ENCODE measurements at places on chromosomes 12 and 14.
A peak's percentile ranks its signal among the peaks of the same experiment; 100 is the strongest.

- no peak for DNase-seq
Observed at GRCh38 chr14:26121181-26121580, 476.7 kb downstream of the NOVA1 start.

GRCh38 chr14:61183196-61183885 is 97.8 kb downstream of the TMEM30B start:
- DNase-seq, result no peak

DNA sequence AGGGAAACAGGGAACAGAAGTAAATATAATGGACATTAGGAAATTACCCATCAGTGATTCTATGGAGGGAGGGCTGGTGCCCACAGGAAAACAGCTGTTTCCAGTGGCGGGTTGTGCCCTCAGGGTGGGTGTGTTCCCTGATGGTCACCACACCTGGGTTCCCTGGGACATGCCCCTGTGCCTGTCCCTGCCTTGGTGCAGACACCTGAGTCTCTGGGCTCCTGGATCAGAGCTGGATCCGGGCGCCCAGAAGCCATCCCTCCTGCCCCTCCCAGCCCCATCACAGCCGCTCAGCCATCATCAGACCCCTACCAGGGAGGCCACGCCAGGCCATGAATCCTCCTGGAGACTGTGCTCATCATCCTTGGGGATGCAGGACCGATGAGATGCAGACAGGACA is 307.2 kb upstream of the SFSWAP start:
- no peak for DNase-seq

GRCh38 chr14:53226553-53226952 is 73.4 kb upstream of the DDHD1 start:
- DNase-seq, result no peak

- DNase-seq, result no peak
Observed at GRCh38 chr12:109475121-109475520, 2.0 kb downstream of the KCTD10 start.

DNA sequence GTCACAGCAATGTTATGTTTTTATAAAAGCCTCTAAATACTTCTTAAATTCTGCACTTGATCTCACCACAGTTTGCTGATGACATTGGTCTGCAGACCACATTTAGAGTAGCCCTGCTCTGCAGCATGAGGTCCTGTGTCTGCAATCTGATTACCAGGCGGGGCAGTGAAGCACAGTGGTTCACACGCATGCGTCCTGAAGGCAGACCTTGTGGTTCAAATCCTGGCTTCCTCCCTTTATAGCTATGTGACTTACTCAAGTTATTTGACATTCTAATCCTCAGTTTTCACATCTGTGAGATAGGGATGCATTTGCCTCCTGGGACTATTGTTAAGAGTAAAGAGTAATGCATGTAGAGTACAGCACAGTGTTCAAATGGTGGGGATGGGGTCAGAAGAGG is 50.3 kb downstream of the BMAL2 start:
- DNase-seq, result no peak

DNA sequence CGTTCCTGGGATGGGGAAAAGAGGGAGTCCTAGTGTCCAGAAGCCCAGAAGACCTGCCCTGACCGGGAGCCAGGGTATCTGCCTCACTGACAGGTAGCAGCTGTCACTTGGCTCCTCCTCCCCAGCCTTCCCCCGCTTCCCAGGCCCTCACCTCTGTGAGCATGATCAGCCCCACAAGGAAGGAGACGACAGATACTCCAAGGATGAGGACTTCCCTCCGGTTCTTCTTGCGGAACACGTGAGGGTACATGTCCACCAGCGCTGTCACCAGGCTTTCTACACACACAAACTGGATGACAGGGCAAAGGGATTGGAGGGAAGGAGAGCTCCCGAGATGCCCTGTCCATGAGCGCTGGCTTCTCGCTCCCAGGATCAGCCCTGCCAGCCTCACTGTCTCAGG is 9.9 kb upstream of the SLC6A12 start:
- no peak for DNase-seq

DNA sequence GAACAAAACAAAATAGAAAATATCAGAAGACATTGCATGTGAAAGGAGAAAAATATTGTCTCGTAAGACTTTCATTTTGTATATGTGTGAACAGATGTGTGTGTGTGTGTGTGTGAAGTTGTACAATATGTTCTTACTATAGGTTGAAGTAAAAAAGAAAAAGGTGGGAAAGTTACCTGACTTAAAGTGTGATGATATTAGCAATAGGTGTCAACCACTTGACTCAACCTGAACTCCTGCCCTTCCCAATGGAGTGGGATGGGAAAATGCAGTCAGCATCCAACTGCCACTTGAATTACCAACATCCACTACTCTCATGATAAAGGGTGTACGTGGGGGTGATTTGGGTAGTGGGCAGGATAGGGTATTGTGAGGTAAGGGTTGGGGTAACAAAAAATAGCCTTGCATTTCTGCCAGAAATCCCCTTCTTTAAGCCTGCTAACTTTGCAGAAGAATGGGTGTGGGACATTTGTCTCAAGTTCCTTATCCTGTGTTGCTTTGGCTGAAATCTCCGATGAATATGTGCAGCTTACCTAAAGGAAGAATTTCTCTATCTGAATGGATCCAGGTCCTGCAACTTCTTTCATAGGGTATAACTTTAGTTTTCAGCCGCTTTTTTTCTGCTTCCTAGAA is 181.6 kb downstream of the CHST11 start:
- DNase-seq, result no peak

DNA sequence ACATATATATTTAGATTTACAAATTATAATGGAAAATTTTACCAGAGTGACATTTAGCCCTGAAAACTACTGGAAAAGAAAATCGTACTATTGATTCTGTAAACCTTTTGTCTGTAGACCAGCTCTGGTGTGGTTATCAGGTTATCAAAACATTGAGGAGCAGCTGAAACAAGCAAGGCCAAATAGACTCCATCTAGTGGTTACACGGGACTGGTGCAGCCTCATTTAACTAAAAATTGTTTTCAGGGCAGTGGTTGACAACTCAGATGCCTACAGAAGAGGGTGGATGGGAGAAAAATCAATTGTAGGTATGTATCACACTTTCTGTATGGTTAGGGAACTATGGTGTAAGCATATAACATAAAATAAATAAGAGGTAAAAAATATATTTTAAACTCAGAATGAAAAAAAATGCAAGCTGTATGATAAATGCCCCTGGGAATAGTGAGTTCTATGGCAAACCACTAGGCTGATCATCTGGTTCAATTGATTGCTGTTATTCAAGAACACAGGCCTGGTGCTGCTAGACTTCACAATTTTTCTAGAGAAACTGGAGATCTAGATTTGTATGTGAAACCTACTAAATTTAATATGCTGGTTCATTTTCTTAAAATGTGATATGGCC is 51.2 kb downstream of the ACSS3 start:
- DNase-seq, result peak; percentile 39

GRCh38 chr12:96015672-96016071 is 19.5 kb upstream of the HAL start:
- no peak for DNase-seq

- DNase-seq, result no peak
Observed at GRCh38 chr14:60509438-60510253, 700 bp downstream of the SIX6 start.

DNA sequence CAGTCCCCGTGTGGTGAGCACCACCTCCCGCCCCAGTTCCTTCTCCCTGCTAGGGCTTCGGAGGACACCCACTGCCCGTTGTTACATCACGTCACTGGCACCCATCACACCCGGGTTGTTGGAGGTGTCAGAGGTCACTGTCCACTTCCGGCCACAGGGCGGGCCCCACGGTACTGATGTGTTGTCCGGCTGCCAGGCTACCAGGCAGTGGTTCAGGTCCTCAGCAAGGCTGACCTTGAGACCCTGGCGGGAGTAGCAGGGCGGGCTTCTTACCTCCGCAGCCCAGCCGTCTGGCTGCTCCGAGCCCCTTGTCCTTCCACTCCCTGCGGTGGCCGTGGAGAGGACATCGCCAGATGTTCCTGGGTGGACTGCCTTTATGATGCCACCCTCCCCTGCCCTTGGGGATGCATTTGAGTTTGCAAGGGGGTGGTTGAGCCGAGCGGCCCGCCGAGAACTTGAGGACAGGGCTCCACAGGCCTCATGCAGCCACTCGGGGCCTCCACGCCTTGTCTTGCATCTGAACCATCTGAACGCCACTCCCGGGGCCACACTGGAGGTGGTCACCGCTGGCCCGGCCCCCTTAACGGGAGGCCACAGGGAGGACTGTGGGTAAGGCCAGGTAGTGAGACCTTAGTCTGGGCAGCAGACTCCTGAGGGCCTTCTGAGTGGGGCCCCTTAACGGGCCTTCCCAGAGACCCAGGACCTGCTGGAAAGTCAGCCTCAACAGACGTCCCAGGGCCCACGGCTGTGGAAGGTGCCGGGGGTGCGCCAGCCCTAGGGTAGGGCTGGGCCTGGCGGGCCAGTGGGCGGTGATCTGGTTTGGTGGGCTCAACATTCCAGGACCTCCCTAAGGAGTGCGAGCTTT is 27.1 kb upstream of the PLD4 start:
- no peak for DNase-seq

DNA sequence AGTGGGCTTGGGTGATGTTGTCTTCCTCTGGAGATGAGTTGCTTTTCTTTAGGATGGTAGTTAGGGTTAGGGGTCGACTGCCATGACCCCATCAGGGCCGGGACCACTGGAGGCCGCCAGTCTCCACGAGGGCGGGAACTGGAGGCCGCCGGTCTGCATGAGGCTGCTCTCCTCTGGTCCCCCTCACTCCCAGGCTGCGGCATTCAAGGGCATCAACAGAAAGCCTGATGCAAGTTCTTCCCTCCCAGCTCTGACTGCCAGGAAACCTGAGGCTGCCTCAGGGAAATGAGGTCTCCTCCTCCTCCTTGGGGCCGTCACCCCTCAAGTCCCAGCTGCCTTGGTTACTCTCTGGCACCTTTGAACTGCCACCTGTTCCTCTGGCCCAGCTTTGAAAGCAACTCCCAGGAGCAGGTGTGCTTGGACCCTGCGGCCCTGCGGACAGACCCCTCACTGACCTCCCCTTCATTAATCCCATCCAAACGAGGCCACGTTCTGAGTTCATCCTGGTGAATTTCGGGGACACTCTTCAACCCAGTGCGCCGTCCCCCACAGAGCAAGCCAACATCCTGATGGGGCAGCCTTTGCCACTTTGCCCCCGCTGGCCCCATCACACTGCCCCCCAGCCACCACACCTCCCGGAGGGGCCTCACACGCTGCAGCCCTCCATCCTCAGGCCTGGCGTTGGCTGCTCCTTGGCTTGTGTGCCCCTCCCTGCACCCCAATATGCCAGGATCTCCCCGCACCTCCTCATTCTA is 37.2 kb upstream of the FBRSL1 start:
- DNase-seq, result no peak

GRCh38 chr12:114294303-114294685 is 111.7 kb downstream of the TBX5 start:
- peak; percentile 21 for DNase-seq

GRCh38 chr12:48994224-48995085 is 4.7 kb downstream of the DDN start:
- peak; percentile 10 for DNase-seq

GRCh38 chr14:56273951-56274350 is 155.7 kb downstream of the PELI2 start:
- DNase-seq, result no peak

DNA sequence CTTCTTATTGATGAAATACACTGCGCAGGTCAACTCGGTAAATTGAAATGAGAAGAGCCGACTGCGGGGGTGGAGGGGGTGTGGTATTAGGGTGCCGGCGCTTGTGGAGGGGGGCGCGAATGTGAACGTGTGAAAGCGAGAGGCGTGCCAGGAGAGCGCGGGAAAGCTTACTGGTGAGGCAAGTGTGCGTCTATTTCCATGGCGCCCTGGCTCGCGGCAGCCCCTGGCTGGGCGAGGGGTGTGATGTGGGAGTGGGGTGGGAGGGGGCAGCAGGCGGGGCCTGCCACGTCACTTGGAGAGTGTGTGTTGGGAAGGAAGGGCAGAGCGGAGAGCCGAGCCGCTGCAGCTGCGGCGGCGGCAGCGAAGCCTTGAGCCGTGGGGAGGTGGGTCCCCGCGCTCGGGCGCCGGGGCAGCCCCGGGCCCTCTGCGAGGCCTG is 88.8 kb downstream of the GALNT8 start:
- DNase-seq, result no peak

GRCh38 chr12:53975064-53975471 is 314 bp upstream of the HOTAIR start:
- no peak for DNase-seq

DNA sequence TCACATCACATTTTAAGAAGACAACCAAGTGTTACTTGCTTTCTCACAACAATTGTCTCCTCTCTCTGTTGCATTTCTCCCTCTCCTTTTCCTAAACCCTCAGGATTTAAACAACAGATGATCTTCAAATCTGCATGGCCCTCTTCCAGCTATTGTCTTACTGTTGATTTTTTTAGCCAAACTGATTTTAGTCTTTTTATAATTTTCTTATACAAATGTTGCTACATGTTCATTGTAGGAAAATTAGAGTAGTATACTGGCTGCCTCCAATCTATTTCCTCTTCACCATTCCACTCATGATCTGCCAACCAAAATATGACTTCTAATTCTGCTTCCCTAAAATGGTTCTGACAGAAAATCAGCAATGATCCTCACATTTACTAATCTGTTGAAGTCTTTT is 1.4 kb upstream of the KERA start:
- DNase-seq, result no peak

- no peak for DNase-seq
Observed at GRCh38 chr14:104048758-104049507, 36.6 kb upstream of the ASPG start.

DNA sequence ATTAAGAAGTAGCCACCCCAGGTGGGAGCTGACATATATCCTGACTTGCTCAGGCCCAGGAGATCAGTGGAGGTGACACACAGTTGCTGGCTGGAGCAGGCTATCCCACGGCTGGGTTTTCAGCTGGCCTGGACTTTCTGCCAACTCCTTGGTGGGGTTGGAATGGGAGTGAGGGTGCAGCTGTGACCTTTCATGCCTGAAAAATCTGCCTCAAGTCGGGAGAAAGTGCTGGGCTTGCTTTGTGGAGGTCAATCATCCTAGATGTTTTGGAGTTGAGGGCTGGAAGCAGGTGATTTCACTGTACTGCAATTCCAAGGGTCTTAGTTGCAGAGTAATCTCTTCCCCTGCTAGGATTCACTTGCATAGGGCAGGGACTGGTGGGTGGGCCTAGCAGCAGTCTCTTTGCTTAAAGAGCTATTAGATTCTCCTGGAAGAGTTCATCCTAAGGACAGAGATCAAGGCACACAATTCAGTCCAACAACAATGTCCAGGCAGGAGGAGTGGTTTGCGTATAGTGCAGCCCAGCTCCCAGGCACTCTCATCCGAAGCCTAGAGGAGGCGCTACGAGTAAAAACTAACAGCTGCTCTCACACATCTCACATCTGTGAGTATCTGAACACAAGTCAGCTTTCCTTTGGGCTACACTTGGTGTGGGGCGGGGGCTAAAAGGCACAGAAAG is 98.1 kb downstream of the GAS2L3 start:
- DNase-seq, result no peak

DNA sequence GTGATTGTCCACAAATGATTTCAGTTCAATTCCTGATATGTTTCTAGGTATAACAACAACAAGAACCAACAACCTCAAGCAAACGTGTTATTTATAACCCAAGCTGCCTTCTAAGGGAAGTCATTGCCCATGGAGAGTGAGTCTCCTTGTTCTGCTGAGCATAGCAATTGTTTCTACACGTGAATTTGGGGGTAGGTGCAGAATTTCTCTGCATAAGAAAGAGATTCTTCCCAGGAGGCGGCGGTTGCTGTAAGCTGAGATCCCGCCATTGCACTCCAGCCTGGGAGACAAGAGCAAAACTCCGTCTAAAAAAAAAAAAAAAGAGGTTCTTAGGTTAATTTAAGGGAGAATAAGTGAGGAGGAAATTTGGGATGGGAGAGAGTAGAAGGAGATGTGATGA is 226.5 kb upstream of the PELI2 start:
- DNase-seq, result no peak

All from AG08396 (cell line).